ENCODE measurements at places on chromosomes 5 and 9.

DNA sequence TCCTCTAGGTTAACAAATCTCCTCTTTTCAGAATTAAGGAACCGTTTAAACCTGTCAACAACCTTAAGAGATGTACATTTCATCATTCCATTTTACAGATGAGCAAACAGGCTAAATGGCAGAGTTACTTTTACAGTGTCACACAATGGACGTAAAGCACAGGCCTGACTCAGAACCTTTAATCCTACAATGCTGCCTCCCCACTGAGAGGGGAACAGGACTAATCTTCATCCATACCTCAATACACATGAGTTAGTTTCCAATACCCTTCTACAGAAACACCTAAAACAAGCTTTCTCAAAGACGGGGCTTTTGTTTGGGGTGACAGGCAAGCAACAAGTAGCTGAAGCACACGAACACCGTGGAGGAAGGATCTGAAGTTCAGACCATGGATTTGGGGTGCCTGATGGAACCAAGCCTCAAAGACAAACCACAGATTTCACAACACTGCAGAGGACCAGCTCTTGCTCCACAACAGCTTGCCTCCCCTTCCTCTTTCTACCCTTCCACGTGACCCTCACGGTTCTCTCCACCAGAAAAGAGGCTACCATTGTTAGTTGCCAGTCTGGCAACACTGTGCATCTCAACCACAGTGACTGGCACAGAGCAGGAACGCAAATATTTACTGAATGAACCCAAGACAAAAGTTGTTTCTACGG lies 1.8 kb downstream of the RNF130 start:
- no peak for DNase-seq

DNA sequence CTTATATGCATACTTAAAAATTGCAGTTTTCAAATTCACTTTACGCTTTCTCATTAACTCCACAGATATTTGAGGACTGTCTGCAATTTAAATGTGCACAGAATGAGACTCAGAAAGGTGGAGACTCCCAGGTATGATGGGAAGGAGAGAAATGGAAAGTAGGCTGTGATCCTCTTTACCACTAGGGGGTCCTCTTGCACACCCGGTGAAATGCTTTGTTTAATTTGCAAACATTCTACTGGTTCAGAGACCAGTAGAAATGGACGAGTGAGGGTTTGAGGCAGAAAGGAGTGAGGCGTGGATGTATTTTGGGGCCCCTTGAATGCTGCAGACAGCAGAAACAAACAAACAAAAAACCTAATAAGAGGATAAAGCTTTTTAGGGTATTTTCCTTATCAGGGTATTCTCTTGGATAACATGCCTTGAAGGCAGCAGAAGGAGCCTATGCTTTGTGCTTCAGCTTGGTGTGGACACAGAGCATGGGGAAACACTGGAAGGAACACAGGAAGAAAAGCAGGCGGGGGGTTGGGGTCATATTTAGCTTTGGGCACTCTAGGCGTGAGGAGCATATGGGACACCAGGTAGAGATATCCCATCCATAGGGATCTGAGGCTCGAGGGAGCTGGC lies 410.1 kb downstream of the DMRT2 start:
- no peak for DNase-seq

GRCh38 chr5:115179394-115180164 lies 9.9 kb upstream of the TRIM36 start:
- no peak for DNase-seq

- DNase-seq = no peak
Measured at GRCh38 chr5:135008556-135008955, 25.5 kb downstream of the PITX1 start.

DNA sequence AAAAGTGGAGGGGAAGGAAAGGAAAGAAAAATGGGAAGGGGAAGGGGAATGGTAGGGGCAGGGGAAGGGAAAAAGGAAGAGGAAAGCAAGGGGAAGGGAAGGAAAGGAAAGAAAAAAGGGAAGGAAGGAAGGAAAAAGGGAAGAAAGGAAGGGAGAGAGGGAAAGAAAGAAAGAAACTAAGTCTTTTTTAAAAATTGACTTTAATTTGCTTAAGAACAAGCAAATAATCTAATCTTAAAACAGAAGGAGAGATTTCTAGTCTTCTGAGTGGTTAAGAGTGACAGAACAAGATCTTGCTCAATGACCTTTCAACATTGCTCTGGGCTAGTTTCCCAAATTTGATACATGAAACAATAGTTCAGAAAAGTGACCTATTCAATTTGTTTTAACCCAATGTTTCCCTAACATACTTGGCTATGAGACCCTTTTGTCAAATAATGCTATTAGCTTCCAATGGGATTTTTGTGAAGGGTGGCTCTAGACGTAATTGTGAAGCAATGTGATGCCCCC lies 33.4 kb upstream of the GLIS3 start:
- DNase-seq = no peak

DNA sequence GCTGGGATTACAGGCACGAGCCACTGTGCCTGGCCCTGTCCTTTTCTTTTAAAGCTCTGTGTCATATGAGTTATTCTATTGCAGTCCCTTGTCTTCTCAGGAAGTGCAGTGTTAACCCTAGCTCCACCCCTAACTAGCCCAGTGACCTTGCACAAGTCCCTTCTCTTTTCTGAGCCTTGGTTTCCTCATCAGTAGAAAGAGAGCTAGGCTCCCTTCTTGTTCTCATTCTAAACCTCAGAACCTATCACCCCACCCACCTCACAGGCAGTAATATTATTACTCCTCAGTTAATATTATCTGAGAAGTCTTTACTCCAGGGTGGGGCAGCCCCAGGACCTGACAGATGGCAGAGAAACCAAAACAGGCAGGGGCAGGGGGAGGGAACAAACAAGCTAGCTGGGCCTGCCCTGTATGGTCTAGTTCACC lies 7.2 kb downstream of the CYFIP2 start:
- DNase-seq = no peak

Measured in fibroblast of villous mesenchyme (primary cell).